ENCODE measurements at places on chromosomes 6 and 20. TPM values are rescaled to one million over a fixed set of nuclear protein-coding genes. Genes with fewer than 3 reads are reported as not detected.

KIF25 gene
- total RNA-seq: 0.80 TPM

HDGFL1 gene
- total RNA-seq: not detected

CST4 gene
- total RNA-seq: 0.80 TPM

KCNK16 gene
- not detected for total RNA-seq

BPIFB1 gene
- 0.24 TPM for total RNA-seq

SEMG1 gene
- 0.24 TPM for total RNA-seq

ADGRF1 gene
- 0.19 TPM for total RNA-seq

RSPH3 gene
- 1.9 TPM for total RNA-seq

SRSF6 gene
- total RNA-seq: 88.2 TPM

MOXD1 gene
- total RNA-seq: 1.9 TPM

BIRC7 gene
- total RNA-seq: 0.09 TPM

SYTL3 gene
- 22.6 TPM for total RNA-seq

MDFI gene
- 6.2 TPM for total RNA-seq

TCP11 gene
- 0.33 TPM for total RNA-seq

ANKRD66 gene
- 0.05 TPM for total RNA-seq

RGS19 gene
- 42.8 TPM for total RNA-seq

FNDC1 gene
- 0.47 TPM for total RNA-seq

SRMS gene
- 0.05 TPM for total RNA-seq

ZBP1 gene
- total RNA-seq: 2.0 TPM

GPR63 gene
- 0.71 TPM for total RNA-seq

MAVS gene
- 8.1 TPM for total RNA-seq

EPB41L2 gene
- 19.1 TPM for total RNA-seq

TFAP2D gene
- total RNA-seq: not detected

WFDC12 gene
- 1.0 TPM for total RNA-seq

MYBL2 gene
- total RNA-seq: 28.8 TPM

BEND3 gene
- total RNA-seq: 1.5 TPM

FKBP1C gene
- 0.38 TPM for total RNA-seq

PERP gene
- 8.4 TPM for total RNA-seq

ERVFRD-1 gene
- total RNA-seq: 0.14 TPM

PCMTD2 gene
- total RNA-seq: 40.6 TPM

HUS1B gene
- total RNA-seq: 0.19 TPM

ANKS1A gene
- 6.9 TPM for total RNA-seq

PFDN4 gene
- 124 TPM for total RNA-seq

ID4 gene
- 1.5 TPM for total RNA-seq

TCF19 gene
- total RNA-seq: 23.8 TPM

AIF1 gene
- 558 TPM for total RNA-seq

EEF1A2 gene
- 0.19 TPM for total RNA-seq

FOXS1 gene
- 4.7 TPM for total RNA-seq

CASS4 gene
- total RNA-seq: 2.8 TPM

POU3F2 gene
- total RNA-seq: not detected

COL11A2 gene
- 2.1 TPM for total RNA-seq

OOEP gene
- not detected for total RNA-seq

C6orf163 gene
- 1.7 TPM for total RNA-seq

DEFB125 gene
- total RNA-seq: not detected

NR2E1 gene
- 0.05 TPM for total RNA-seq

Data from thymus (tissue), 14 donors.